ENCODE measurements at places on chromosomes 3 and 15. TPM values are rescaled to one million over a fixed set of nuclear protein-coding genes. Genes with fewer than 3 reads are reported as not detected.

DNA sequence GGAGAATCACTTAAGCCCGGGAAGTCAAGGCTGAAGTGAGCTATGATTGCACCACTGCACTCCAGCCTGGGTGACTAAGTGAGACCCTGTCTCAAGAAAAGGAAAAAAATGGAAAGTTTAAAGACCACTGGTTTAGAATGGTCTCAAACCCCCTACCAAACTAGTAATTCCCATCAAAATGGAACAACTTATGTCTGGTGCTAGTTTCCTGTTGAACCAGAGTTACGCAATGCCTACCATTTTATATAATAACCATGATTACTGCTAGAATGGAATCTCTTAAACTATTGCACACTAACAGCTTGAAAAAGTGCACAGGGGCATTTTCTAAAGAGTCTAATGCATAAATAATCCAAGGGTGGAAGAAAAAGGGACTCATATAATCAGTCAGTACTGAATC, 43.6 kb downstream of the DMXL2 start:
- no peaks in the 10 kb centered on the region for H3K27me3 ChIP-seq
- no peak overlapping the region for H3K4me3 ChIP-seq
- peak overlapping the region; percentile 67 for H3K27ac ChIP-seq
- peaks cover 47% of the 10 kb centered on the region for H3K4me1 ChIP-seq
- 0 out of 3 replicates have a peak, but pooled peaks cover 2% of the 10 kb centered on the region for H3K36me3 ChIP-seq

Gene GOLGA8S
- not detected for total RNA-seq

DNA sequence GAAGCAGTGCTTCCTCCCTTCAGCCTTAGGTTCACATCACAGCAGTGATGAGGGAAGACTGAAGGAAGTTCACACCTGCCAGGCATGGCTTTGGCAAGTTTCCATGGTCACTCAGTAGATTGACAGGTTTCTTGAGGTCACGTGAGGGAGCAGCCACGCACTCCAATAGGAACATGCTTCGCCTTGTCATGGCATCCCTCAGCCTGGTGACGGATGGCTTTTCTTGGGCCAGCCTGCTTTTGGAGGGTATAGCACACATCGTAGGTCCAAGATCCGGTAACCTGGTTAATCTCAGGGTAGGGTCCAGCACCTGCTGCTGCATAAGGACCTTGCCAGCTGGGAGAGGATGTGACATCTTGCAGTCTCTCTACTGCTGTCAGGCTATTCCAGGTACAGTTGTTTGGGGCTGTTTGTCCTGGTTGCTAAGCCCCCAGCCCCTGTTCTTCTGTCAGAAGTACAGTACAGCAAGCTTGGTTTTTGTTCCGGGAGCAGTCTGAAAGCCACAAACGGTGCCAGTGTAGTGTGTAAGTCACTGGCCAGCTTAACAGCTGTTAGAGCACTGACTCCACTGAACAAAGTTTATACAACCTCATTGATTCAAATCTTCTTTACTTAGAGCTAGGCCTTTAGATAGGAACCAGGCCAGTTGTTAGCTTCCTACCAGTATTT, 42.3 kb downstream of the PSMD6 start:
- H3K36me3 ChIP-seq: peaks cover 54% of the 10 kb centered on the region
- no peaks in the 10 kb centered on the region for H3K27me3 ChIP-seq
- no peak overlapping the region for H3K4me3 ChIP-seq

DNA sequence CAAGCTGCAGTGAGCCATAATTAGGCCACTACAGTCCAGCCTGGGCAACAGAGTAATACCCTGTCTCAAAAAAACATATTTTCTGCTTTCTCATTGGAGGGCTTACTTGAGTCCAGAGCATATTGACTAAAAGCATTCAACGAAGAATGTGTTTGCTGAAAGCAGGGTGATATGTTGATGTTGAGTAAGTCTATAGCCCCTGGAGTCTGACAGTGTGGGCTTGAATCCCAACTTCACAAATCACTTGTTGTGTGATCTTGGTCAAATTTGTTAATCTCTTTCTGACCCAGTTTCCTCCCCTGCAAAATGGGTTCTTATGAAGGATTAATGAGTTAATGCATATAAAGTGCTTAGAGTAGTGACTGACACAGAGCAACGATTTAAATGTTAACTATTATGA, 403.9 kb downstream of the MECOM start:
- H3K27me3 ChIP-seq: no peaks in the 10 kb centered on the region
- H3K4me3 ChIP-seq: no peak overlapping the region
- no peak overlapping the region for H3K27ac ChIP-seq
- no peaks in the 10 kb centered on the region for H3K4me1 ChIP-seq
- no peak for DNase-seq

DNA sequence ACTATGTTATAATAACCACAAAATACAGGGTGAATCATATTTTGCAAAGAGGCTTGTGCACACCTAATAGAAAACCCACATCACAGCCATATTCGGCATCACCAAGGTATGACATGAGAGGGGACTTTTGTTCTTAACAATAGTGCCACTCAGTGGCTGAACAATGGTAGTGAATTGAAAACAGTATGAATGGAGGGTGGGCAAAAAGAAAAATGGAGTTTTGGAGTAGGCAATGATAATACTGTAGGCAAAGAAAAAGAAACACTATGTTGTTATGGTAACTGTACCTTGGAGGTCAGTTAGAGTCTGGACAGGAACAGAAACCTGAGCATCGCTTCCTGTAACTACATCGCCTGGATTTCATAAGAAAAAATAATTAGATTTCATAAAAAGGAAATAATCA, 348.6 kb downstream of the PLCL2 start:
- H3K4me1 ChIP-seq: no peaks in the 10 kb centered on the region
- peak; percentile 50 for DNase-seq
- no peak overlapping the region for H3K4me3 ChIP-seq
- H3K36me3 ChIP-seq: no peaks in the 10 kb centered on the region
- no peaks in the 10 kb centered on the region for H3K27me3 ChIP-seq

- H3K4me3 ChIP-seq: no peak overlapping the region
- H3K36me3 ChIP-seq: no peaks in the 10 kb centered on the region
Observed at GRCh38 chr3:182294696-182295095, 498.6 kb upstream of the ATP11B start.

DNA sequence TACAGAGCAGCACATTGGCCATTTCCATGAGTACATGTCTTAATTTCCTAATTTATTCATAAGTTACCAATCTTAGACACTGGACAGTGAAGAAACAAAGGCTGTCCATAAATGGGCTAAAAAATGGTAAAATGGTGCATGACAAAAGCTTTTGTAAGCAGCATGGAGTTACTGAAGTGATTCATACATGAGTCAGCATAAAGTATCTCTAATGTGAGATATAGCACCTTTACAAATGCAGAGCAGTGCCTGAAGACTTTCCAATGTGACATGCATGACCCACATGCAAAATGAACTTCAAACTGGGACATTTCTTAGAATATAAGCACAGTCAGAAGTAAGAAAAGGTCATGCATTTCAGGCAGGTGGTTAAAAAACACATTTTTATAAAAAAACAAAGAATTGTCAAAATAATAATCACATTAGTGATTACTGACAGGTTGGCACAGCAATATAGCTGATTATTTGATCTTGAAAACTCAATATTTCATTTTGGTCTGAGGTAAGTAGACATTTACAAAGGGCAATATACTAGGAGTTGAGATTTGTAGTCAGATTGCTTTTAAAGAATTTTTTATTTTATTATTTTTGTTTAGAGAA, 299.3 kb downstream of the PLCL2 start:
- peaks cover 3% of the 10 kb centered on the region for H3K4me1 ChIP-seq
- H3K36me3 ChIP-seq: no peaks in the 10 kb centered on the region
- no peaks in the 10 kb centered on the region for H3K27me3 ChIP-seq
- no peak overlapping the region for H3K4me3 ChIP-seq

- no peak overlapping the region for H3K4me3 ChIP-seq
- H3K36me3 ChIP-seq: no peaks in the 10 kb centered on the region
- no peak overlapping the region for H3K27ac ChIP-seq
- DNase-seq: no peak
- no peaks in the 10 kb centered on the region for H3K27me3 ChIP-seq
Observed at GRCh38 chr3:190718671-190719070, 143.8 kb downstream of the GMNC start.

Gene ABI3BP
- 0.24 TPM for total RNA-seq

DNA sequence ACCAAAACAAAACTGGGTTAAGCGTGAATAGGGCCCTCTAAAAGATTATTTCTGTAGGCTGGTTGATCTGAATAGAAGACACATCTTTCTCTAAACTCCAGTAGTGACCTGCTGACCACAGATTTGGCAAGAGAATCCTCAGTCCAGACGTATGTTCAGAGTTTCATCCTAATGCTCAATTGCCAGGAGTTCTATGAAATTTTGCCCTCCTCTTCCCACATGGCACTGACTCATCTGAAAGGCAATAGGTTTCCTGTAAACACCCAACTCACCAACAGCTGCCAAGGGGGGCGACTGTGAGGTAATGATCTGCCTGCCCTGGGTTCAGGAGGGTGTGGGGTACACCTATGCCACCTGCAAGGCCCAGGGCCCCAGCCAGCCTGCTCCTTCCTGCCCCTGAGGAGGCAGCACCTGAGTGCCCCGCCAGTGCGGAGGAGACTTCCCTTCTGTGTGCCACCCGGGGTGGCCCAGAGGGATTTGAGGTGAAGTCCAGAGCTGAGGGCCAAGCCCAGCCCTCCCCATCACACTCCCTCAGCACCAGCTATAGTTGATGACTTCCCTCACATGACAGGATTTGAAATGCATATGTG, 8.4 kb upstream of the PLA2G4D start:
- H3K4me3 ChIP-seq: no peak overlapping the region
- H3K27ac ChIP-seq: no peak overlapping the region
- DNase-seq: no peak
- H3K36me3 ChIP-seq: no peaks in the 10 kb centered on the region
- no peaks in the 10 kb centered on the region for H3K4me1 ChIP-seq

Gene PSMD2
- total RNA-seq: 325 TPM

DNA sequence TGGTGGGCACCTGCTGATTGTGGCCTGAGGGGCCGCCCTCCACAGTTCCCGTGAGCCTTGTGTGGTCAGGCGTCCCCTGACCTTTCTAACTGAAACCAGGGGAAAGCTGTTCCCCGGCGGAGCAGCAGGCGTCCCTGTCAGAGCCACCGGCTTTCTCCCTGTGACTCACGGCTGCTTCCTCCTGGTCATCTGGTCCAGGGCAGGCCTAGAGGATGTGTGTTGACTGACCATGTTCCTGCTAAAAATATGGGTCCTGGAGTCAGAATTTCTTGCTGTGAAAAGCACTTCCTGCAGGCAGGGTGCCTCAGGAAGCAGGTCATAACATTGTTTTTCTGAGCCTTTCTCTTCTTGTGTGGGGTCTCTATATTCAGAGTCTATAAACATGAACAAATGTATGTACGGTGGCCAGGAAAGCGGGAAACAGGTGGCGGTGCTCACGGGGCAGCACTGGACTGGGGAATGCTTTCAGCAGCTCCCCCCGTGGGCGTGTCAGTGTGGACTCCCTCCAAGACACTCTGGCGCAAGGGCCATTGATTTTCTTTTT, 38.4 kb upstream of the CGNL1 start:
- no peak overlapping the region for H3K4me3 ChIP-seq
- no peak overlapping the region for H3K27ac ChIP-seq
- no peaks in the 10 kb centered on the region for H3K27me3 ChIP-seq
- DNase-seq: no peak
- H3K4me1 ChIP-seq: peaks cover 25% of the 10 kb centered on the region

Gene SNX1
- total RNA-seq: 94.0 TPM

Gene TP63
- total RNA-seq: 1.4 TPM

Gene CEMIP
- total RNA-seq: 0.33 TPM

GRCh38 chr15:28456476-28457395, 76.0 kb downstream of the GOLGA8G start:
- no peaks in the 10 kb centered on the region for H3K4me1 ChIP-seq
- no peak for DNase-seq
- H3K4me3 ChIP-seq: no peak overlapping the region
- no peaks in the 10 kb centered on the region for H3K27me3 ChIP-seq
- H3K36me3 ChIP-seq: no peaks in the 10 kb centered on the region

Gene SLC9C1
- total RNA-seq: not detected

Gene PDCD6IP
- total RNA-seq: 302 TPM

DNA sequence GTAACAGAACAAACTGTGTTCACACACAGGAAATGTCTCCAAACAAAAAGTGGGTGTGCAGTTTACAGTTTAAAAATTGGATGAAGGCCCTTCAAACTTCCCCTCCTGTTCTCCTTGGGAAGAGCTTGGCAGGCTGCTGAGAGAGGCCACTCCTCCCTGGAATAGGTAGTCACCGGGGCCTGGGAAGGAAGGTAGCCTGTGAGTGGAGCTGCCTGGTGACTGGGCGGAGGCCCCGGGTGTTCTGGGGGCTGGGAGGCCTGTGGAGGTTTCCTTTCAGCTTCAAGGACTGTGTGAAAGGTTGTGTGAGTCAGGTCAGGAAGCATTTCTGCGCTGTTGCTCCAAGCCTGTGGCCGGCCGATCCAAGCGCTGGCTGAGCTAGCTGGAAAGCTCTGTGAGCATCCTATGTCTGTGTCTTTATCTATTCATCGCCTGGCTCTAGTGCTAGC, 14.1 kb downstream of the SLCO3A1 start:
- H3K4me1 ChIP-seq: no peaks in the 10 kb centered on the region
- H3K36me3 ChIP-seq: no peaks in the 10 kb centered on the region
- peaks cover 13% of the 10 kb centered on the region for H3K27me3 ChIP-seq
- DNase-seq: no peak

Gene IL17RB
- total RNA-seq: 1.2 TPM

DNA sequence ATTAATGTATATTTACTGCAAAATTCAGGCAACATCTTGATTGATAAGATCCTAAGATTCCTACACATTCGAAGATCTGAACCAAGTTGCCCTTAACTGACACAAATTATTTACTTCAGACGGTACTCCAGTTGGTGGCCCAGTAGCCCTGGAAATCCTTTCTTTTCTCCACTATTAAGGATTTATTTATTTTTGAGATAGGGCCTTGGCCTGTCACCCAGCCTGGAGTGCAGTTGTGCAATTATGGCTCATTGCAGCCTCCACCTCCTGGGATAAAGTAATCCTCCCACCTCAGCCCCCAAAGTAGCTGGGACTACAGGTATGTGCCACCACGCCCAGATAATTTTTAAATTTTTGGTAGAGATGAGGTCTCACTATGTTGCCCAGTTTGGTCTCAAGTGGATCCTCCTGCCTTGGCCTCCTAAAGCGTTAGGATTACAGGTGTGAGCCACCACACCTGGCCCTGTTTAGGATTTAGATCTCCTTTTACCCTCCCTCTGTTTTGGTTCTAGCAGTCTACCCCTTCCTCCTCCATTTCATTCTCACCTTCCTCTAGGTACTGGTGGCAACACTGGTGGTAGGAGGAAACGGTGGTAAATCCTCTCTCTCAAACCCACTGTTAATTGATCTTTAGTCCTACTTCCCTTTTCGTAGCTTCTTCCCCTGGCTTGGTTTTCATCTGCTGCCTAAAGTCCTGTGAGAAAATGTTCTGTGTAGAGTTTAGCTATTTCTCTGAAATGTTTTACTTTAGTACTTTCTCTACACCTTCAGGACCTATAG, 12.7 kb upstream of the ZNF609 start:
- DNase-seq: no peak
- H3K36me3 ChIP-seq: peaks cover 2% of the 10 kb centered on the region
- no peaks in the 10 kb centered on the region for H3K27me3 ChIP-seq
- no peak overlapping the region for H3K4me3 ChIP-seq
- no peak overlapping the region for H3K27ac ChIP-seq

GRCh38 chr15:99578809-99579208, 13.0 kb downstream of the MEF2A start:
- H3K4me3 ChIP-seq: no peak overlapping the region
- no peak for DNase-seq
- H3K27me3 ChIP-seq: no peaks in the 10 kb centered on the region
- H3K27ac ChIP-seq: no peak overlapping the region
- peaks cover 16% of the 10 kb centered on the region for H3K4me1 ChIP-seq
- no peaks in the 10 kb centered on the region for H3K36me3 ChIP-seq
